ENCODE measurements at places on chromosomes 16 and 17. TPM values are rescaled to one million over a fixed set of nuclear protein-coding genes. Genes with fewer than 3 reads are reported as not detected.

The SYNGR3 gene
- 1.9 TPM for total RNA-seq

The PTX4 gene
- total RNA-seq, result 0.40 TPM

The LRRC46 gene
- 0.35 TPM for total RNA-seq

DNA sequence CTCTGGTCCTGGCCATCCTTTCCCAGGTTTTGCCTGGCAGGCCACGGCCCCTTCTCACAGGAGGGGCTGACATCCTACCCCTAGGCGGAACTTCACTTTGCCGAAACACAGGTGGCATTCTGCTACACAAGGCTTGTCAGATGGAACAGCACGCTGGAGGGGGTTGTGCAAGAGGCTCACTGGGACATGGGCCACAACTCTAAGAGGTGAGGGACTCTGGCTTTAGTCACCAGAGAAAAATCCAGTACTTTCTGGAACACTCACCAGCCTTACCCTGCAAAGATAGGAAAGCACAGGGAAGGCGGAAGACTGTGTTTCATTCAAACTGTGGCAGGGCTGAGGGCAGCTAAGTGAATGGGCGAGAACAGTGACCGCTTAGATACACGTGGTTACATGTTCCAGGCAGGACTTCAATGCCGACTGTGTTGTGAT is 18.3 kb downstream of the CDC42EP4 start:
- DNase-seq, result peak; percentile 59
- H3K27ac ChIP-seq, result peak overlapping the region; percentile 47
- H3K4me1 ChIP-seq, result peaks cover 43% of the 10 kb centered on the region
- no peaks in the 10 kb centered on the region for H3K27me3 ChIP-seq

- no peak overlapping the region for H3K27ac ChIP-seq
- no peaks in the 10 kb centered on the region for H3K36me3 ChIP-seq
- DNase-seq, result no peak
- H3K27me3 ChIP-seq, result no peaks in the 10 kb centered on the region
Observed at GRCh38 chr16:10839279-10839666, 20.7 kb upstream of the TVP23A start.

GRCh38 chr17:80722661-80723060 is 178.0 kb downstream of the RPTOR start:
- H3K4me3 ChIP-seq, result no peak overlapping the region
- no peaks in the 10 kb centered on the region for H3K36me3 ChIP-seq
- H3K27ac ChIP-seq, result no peak overlapping the region
- no peak for DNase-seq

- no peak overlapping the region for H3K4me3 ChIP-seq
- no peak overlapping the region for H3K27ac ChIP-seq
- peaks cover 7% of the 10 kb centered on the region for H3K4me1 ChIP-seq
- H3K27me3 ChIP-seq, result no peaks in the 10 kb centered on the region
- no peak for DNase-seq
Observed at GRCh38 chr17:59405944-59406705, 74.7 kb downstream of the YPEL2 start.

DNA sequence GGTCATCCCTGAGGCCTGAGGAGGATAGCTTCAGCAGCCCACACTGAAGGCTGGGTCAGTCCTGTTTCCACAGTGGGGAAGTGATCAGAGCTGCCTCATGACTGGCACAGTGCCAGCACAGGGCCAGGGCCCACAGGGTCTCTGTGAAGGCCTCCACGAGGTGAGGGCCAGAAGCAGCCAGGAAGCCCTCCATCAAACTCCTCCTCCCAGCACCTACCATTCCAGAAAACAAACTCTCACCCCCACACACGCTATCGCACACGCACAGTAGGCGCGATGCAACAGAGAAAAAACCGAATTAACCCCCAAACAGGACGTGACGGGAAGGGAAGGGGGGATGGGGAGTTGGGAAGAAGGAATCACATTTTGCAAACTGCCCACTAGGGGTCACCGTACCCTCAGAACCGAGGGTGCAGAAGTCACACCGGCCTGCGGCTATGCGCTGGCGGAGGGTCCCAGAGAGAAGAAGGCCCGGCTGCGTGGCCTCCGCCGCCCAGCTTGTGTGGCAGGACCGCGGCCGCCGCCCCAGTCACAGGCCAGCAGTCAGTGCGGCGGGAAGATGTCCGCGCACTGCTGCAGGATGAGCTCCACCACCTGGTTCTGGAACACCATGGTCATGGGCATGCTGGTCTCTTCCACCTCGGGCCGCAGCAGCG is 37.6 kb downstream of the ARHGAP27 start:
- DNase-seq, result peak; percentile 77
- H3K27ac ChIP-seq, result no peak overlapping the region
- peak overlapping the region; percentile 24 for H3K4me3 ChIP-seq
- H3K36me3 ChIP-seq, result no peaks in the 10 kb centered on the region
- H3K27me3 ChIP-seq, result no peaks in the 10 kb centered on the region
